ENCODE measurements at places on chromosomes 7 and 10.

DNA sequence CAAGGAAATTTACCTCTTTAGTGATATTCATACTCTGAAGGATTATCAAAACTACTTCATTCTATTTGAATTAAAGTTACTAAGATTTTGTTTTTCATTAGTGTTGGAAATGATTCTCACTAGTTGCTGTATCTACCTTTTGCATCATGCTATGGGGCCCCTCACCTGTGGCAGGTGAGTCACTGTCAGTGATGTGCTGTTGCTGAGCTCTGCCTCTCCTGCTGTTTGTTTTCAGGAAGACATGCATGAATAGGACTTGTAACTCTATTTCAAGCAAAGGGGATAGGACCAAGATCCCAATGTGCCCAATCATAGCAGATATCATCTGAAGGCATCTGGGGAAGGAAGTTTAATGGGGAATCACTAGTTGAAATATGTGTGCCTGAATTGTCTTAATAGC is 57.4 kb upstream of the AGR3 start:
- DNase-seq = no peak

- no peak for DNase-seq
Observed at GRCh38 chr10:125761961-125762360, 13.7 kb downstream of the MMP21 start.

DNA sequence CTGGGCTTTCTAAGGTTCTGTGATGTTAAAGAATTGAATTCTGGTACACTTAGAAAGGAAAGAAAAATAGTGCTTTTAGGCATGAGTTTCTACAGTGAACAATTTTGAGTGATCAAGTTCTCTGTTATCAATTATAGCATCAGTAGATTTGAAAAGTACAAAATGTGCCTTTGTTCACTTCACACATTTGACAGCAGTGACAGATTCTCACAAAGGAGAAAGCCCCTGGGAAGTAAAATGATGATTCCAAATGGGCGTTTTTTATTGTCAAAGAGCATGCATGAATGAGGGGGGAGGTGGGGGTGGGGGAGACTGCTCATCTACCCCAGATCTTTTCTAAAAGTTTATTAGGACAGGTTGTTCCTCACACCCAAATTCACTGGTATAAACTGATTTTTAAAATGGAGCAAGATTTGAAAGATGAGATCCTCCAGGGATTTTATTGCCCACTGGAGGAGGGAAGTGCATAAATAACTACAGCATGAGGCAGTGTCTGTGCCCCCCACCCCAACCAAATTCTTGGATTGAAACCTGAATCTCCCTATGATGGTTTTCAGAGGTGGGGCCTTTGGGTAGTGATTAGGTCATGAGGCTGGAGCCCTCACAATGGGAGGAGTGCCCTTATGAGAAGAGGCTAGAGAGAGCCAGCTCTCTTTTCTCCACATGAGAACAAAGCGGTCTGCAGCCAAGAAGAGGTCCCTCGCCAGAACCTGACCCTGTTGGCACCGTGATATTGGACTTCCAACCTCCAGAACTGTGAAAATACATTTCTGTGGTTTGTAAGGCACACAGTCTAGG is 79.5 kb downstream of the AOAH start:
- DNase-seq = no peak

DNA sequence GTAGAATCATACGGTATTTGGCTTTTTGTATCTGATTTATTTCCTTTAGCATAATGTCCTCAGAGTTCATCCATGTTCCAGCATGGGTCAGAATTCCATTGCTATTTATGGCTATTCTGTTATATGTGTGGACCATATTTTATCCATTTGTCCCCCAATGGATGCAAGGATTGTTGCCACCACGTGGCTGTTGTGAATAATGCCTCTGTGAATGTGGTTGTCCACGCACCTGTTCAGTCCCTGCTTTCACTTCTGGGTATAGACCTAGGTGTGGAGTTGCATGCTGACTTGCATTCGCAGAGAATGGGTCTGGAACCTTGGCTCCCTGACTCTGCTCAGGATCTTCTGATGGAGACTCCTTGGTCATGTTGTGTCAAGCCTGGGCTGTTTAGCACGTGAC is 199.9 kb downstream of the CAMK1D start:
- DNase-seq = no peak

DNA sequence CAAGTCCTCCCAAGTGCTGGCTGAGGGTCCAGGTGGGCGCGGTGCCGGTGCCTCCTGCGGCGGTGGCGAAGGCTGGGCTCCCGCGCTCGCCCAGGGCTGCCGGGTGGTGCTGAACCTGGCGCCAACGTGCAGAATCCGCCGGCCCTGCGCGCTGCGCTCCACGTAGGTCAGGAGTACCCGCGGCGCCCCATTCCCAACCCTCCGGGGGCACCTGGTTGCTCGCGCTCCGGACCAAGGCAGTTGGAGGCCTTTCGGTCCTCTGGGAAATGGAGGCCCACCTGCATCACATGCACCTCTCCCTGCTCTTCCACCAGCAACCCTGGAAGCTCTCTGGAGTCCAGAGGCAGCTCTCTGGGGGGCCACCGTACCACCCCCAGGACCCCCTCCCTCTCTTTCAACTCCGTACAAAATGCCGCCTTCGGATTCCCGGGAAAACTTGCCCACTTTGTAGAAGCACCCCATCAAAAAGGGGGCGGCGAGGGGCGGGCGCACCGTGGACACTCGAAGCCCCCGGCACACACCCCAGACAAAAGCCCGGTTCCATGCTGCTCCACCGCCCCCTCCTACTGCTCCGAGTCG is 745 bp downstream of the SLC16A9 start:
- DNase-seq = no peak

DNA sequence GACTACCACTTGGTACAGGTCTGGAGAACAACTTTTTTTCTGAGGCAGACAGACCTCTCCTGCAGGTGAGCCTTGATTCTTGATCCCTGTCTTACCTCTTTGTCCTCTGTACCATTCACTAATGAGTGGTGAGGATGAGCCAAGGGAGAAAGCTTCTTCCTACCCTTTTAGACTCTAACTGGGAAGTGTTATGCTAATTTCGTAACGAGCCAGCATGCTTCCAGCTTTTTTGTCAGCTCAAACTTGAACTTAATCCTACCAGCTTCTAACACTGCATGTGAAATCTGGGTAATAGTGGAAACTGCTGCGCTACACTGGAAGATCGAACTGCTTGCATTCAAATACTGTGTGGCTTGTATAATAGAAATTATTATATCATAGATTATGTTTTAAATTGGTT is 87.0 kb downstream of the NEUROD6 start:
- no peak for DNase-seq

GRCh38 chr10:60434418-60435046 is 44.9 kb upstream of the ANK3 start:
- no peak for DNase-seq

DNA sequence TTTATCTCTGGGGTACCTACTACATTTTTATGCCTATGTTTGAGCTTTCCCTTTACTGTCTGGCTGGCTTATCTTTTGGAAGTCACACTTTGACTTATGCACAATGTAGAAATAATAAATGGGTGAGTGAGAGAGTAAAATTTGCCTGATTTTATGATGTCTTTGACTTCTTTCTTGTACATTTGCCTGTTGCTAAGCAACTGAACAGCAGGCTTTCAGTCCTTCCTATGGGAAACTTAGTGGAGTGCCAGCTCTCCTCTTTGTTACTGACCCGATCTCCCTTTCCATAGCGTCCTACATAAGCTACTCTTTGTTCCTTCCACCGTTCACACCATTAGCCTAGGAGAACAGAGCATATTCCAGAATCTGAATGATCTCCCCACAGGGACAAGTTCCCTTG is 4.2 kb downstream of the TAS2R60 start:
- no peak for DNase-seq

DNA sequence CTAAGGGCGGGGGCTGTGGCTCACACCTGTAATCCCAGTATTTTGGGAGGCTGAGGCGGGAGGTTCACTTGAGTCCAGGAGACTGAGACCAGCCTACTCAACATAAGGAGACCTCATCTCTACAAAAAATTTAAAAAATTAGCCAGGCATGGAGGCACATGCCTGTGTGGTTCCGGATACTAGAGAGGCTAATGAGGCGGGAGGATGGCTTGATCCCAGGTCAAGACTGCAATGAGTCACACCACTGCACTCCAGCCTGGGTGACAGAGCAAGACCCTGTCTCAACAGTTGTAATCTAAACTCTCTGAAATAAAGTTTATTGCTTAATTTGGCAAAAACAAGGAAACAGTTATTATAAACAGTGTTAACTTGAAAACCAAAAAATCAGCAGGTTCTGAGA is 123.3 kb downstream of the USP6NL start:
- DNase-seq = no peak

DNA sequence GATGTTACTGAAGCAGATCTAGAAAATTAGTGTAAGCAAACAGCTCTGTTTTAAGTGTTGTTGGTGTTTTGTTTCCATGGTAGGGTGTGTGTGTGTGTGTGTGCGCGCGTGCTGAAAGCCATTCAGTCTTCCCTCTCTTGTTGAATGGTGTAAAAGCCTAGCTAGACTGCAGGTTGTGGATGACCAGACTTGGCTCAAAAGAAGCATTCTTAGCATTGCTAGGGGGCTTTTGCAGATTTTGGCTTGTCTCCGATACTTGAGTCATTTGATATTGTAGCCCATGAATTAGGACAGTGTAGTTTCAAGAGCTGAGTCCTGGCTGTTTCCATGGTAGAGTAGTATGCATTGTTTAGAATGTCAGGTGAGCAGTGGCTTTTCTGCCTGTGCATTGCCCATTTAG is 99.1 kb downstream of the SND1 start:
- peak; percentile 62 for DNase-seq

DNA sequence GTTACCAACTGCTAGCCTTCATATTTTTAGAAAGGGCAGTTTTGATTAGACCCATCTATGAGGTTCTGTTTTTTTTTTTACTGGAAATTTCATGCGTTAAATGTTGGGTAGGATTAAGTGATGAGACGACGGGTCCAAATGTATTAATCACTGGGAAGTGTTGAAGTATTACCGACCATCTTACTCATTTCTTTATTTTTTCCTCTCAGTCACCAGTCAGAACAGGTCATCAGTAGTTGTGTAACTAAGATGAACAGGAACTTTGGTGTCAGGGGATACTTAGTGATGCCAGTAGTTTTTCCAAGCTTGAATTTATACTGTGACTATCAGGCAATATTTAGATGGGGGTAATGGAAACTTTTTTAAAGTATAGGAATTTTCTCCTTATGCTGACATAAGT is 14.2 kb downstream of the TFAM start:
- no peak for DNase-seq

GRCh38 chr7:138033241-138033640 is 31.4 kb upstream of the CREB3L2 start:
- no peak for DNase-seq

GRCh38 chr10:4033341-4033896 is 248.4 kb upstream of the KLF6 start:
- DNase-seq = no peak

DNA sequence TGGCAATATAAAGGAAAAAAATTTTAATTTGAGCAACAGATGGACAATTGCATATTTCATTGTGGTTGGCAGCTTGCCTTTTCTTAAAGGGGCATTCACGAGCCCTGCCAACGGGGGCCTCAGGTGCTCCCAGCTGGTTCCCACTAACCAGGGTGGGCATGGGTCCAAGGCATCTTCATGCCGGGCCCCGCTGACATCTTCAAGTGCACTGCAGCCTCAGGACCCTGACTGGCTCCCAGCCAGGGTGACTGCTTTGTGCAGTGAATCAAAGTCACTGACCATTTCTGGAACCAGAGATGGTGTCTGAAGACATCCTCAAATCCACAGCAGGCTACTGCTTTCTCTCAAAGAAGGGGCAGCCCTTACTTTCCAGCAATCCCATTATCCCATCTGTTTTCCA is 275.2 kb upstream of the MGMT start:
- DNase-seq = no peak

GRCh38 chr10:118965645-118966044 is 63.9 kb upstream of the NANOS1 start:
- no peak for DNase-seq

DNA sequence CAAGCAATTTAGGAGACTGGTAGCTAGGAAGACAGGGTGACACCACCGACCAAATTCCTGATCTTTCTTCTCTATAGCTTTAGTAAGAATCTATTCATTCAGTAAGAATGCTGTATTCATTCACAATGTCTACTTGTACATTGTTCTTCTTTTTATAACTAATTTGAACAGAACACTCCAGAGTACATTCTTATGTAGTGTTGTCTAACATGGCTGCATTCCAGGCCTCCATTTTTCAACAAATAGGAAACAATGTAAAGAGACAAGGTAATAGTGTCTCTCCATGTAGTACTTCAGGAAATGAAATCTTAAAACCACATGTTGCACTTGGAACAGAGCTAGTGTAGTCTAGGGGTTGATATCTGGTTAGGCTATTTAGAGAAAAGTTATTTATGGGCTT is 1.8 kb downstream of the VCL start:
- no peak for DNase-seq

DNA sequence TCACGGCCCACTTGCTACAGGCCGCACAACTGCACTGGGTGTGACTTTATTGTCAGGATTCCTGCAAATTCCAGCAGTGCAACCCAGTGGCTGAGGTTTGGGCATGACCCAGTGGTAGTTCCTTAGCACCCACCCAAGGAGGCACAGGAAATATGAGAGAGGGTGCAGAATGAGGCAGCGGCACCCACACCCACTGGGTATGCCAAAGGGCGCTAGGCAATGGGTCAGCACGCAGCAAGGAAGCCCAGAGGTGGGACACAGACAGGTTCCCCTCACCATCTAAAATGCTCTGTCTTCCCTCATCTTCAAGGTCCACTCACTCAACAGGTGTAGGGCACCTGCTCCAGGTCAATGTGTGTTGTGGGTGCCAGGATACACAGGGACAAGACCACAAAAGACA is 357.8 kb upstream of the MKI67 start:
- no peak for DNase-seq

DNA sequence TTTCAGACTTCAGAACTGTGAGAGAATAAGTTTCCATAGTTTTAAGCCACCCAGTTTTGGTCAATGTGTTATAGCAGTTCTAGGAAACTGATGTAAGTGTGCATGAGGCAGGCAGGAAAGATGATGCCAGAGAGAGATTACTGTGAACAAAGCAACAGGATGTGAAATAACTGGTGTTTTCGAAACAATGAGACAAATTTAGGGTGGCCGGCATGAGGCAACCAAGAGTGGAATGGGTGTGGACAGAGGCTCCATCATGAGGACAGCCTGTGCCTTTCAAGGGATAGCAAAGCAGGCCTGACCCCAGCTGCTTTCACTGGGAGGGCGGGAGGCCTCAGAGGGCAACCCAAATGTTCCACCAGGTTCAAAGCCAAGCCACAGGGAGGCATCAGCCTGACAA is 67.3 kb upstream of the UCN3 start:
- no peak for DNase-seq

DNA sequence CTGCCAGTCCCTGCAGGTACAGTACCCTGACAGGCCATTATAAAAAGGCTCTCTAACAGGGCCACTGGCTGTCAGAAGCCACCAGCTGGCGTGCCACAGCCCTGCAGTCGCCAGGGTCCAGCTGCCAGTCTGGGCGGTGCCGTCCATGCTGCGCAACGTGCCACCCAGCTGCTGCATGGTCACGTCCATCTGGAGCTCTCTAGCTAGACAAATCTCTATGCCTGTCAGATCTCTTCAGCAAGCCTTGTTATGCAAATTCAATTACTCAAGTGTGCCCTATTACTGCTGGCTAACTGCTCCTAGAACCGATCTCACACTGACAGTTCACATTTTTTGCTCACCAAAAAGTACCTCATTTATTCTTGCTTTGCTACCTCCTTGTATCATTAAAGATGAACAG is 75.9 kb downstream of the HIBADH start:
- DNase-seq = no peak

All from AG04450 (cell line).